NCI-H446 treated with DMSO at 0.1 percent for 48 hours (cell line): ENCODE measurements at places on chromosomes 12 and 14.

GRCh38 chr12:81441629-81442028 lies 317.5 kb downstream of the PPFIA2 start:
- DNase-seq, result no peak

DNA sequence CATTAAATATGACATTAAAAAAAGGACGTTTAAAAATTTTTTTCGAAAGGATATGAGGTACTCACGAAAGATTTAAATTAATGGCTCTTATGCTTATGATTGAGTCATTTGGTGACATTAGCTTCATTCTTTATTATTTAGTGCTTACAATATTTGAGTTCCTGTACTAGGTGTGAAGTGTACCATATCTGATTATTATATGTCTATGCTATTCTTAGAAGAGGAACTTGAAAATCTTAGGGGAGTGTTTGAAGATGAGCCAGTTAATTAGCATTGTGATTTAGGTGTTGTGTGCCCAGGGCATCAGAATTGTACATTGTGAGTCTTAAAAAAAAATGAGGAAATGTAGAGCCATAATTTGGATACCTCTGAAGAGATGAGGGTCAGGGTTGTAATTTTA lies 118.6 kb downstream of the FUT8 start:
- no peak for DNase-seq

DNA sequence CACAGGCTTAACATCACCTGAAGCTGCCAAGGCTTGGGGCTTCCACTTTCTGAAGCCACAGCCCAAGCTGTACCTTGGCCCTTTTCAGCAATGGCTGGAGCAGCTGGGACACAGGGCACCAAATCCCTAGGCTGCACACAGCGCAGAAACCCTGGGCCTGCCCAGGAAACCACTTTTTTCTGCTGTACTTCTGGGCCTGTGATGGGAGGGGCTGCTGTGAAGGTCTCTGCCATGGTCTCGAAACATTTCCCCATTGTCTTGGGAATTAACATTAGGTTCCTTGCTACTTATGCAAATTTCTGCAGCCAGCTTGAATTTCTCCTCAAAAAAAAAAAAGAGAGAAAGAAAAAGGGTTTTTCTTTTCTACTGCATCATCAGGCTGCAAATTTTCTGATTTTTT lies 219.1 kb downstream of the RPL10L start:
- DNase-seq, result no peak

DNA sequence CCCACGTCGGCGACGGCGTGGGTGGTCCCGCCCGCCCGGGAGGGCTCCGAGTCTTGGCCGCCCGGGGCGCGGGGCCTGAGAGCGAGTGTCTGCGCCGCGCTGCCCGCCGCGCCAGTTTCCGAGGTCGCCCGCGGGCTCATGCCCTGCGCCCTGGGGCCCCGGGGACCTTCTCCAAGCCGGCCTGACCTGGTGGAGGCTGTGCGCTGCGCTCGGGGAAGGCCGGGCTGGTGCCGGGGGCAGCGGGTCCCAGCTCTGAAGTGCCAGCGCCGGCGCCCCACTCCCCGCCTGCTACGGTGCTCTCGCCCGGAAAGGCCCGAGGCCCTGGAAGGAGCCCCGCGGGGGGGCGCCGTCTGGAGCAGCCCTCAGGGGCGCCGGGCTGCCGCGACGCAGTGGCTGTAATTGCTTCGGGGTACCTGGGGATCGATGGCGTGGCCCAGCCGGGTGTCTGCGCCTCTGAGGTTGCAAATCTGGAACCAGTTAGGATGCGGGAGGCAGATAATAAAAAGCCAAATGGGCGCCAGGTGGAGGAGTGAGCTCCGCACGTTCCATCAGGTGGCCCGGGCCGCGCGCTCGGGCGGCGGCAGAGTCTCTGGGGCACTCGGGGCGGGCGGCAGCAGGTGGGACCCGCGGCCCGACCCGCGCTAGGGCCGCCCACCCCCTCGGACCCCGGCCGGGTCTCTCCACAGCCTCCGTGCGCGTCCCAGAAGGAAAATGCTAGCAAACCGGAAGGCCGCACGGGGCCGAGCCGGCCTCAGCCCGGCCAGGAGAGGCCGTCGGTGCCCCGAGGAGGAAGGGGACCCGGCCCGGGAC lies 102.3 kb upstream of the DIO3 start:
- DNase-seq, result no peak

GRCh38 chr14:58749066-58749669 lies 111.4 kb downstream of the DACT1 start:
- DNase-seq, result peak; percentile 48

DNA sequence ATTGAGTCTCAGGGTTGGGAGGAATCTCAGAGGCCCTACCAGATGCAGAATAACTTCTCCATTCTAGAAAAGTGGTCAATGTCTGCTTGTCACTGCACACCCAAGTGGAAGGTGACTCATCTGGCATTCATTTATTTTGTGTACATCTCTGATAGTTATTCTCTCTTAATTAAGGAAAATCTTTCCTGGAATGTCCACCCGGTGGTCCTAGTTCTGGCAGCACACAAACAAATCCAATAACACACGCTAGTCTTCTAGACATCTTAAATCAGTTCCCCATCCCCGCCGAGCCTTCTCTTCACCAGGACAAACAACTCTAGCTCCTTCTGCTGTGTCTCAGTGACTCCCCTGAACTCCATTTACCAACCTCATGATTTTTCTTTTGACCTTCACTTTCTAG lies 50.0 kb upstream of the SCN8A start:
- DNase-seq, result no peak

- no peak for DNase-seq
Observed at GRCh38 chr12:6965714-6966113, 4.8 kb downstream of the PHB2 start.

DNA sequence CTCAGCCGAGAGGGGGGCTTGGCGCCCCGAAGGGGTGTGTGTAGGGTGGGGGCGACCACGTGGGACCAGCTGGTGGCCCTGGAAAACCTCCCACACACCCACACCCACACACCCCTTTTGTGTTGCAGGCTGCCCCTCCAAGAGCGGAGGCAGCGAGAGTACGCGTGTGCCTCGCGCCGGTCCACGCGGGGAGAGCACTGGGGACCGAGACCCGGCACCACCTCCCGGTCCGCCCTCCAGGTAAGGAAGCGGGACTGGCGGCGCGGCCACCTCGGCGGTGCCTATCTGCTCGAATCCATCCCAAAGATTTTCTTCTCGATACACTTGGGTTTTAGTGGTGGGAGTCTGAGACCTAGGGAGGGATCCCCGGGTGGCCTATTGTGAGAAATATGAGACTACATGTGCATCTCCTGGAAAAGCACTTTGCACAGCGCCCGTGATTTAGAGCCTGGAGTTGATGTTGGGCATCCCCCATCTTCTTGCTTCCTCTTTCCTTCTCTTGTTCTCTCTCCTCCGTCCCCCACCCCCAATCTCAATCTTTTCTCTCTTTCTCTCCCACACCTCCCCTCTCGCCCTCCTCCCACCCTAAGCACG lies 393 bp downstream of the SYT1 start:
- no peak for DNase-seq

DNA sequence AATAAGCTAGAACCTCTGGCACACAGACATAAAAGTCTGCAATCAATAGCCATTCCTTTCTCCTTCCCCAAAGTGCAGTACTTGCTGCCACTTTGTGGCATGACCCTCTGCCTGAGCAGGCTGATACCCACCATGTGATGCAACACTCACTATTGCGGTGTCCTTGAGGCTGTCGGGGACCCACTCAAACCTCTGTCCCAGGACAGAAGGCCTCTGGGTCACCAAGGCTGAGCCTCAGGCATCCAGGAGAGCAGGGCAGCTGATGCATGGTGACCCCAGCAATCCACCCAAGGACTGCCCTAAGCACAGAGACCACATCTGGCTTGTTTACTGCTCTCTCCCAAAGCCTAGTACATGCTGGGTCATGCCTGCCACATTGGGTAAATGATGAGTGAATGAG lies 114.2 kb downstream of the DPF3 start:
- no peak for DNase-seq

- no peak for DNase-seq
Observed at GRCh38 chr12:90499795-90500194, 455.2 kb downstream of the CCER1 start.

GRCh38 chr12:50088577-50089335 lies 3.6 kb downstream of the SMARCD1 start:
- DNase-seq, result no peak

- no peak for DNase-seq
Observed at GRCh38 chr12:11991604-11992003, 79.1 kb upstream of the BCL2L14 start.

- DNase-seq, result no peak
Observed at GRCh38 chr12:3225796-3226180, 148.6 kb downstream of the TSPAN9 start.

DNA sequence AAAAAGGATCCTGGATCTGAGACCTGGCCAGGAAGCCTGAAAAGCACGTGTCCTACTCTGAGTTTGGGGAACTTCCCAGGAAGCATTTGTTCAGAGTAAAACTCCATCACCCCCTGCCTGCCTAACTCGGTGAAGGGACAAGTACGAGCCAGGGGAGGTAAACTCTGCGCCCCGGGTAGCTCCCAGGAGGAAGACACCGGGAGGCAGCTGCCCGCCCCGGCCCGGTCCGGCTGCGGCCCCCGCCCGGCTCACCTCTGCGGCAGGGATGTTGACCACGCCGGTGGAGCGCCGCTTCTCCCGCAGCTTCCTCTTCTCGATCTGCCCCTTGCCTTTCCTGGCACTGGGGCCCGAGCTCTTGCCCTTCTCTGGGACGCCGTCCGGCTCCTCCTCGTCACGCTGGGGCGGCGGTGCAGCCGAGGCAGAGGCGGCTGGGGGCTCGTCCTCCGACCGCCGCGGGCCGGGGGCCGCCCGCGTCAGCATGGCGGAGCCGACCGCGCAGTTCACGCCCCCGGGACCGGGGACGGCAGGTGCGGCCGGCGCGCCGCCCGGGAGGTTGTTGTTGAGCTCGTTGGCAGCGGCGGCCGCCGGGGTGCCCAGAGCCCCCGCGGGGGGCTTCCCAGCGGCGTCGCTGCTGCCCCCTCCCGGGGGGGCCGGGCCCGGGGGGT lies 1.2 kb downstream of the PAWR start:
- no peak for DNase-seq

DNA sequence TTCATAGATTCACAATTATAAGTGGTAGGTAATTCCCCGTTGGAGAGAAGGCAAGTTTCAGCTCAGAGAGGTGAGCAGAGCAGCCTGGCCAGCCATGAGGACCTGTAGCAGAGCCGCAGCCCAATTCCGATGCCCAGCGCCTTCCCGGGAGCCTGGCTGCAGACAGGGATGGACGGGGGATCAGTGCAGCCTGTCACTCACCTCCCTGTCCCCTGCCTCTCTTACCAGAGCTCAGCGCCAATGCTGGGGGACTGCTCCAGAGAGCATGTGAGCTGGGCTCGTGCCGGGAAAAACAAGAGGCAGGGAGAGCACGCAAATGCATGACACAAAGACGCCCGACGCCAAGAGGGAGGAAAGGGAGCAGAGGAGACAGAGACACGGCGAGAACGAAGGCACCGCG lies 231.9 kb downstream of the BCL11B start:
- DNase-seq, result no peak

DNA sequence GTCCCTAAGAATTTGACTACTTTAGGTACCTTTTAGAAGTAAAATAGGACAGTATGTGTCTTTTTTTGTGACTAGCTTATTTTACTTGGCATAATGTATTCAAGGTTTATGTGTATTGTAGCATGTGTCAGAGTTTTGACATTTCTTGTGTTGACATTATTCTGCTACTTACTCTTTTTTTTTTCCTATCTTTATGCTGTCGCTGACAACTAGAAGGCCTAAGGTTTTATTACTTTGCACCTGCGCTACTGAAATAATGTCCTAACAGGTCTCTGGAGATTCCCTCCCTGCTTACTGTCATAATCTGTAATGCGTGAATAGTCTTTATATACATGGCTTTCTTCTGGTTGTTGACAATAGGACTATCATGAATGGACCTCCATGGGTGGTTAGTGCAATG lies 43.0 kb downstream of the PDE3A start:
- DNase-seq, result no peak

GRCh38 chr14:97185186-97185585 lies 388.0 kb downstream of the VRK1 start:
- no peak for DNase-seq

DNA sequence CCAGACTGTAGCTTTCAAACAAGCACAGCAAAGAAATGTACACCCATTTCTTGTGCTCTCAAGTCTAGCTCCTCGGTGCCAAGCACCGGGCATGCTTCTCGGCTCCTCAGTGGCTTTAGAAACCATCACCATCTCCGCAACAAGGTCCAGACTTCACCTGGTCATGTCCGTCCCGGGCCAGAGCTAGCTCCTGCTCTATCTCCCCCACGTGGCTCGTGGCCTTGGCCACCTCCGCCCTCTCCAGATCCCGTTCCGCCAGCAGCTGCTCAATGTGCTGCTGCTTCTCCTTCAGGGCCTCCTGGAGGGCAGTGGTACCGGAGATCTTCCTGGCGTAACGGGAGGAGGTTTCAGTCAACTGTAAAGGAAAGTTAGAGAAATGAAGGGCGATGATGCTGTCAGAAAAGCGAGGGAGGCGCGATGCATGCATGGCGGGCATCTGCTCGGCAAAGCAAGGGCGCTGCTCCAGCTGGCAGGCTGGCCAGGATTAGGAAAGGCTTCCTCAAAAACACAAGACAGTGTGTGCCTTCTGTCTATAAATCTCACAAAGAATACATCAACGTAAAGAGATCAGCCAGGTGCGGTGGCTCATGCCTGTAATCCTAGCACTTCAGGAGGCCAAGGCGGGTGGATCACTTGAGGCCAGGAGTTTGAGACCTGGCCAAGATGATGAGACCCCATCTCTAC lies 67.4 kb downstream of the CLIP1 start:
- peak; percentile 77 for DNase-seq
